ENCODE measurements at places on chromosomes 2 and 18.

GRCh38 chr2:204545861-204546735 is 823 bp downstream of the PARD3B start:
- DNase-seq, result no peak

DNA sequence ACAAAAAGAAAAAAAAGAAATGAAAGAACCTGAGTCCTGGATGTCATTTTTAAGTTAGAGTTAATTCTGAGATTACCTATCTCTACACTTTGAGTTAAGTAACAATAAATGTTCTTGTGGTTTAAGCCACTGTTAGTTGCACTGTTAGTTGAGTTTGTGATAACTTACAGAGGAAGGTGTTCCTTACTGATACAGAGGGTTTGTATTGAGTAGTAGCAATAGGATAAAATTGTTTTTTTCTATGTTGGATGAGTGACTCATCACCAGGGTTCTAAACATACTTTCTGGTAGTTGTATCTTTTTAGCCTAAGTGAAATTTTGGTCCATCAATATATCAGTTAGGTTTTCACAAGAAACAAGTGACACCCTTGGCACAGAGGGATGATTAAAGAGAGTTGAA is 4.0 kb upstream of the LCLAT1 start:
- DNase-seq, result no peak

- no peak for DNase-seq
Observed at GRCh38 chr2:213286161-213286560, 1.9 kb downstream of the SPAG16 start.

- DNase-seq, result no peak
Observed at GRCh38 chr2:20106746-20107145, 55.3 kb upstream of the LAPTM4A start.

- no peak for DNase-seq
Observed at GRCh38 chr2:135072125-135072997, 20.3 kb downstream of the RAB3GAP1 start.
